ENCODE measurements at places on chromosomes 1 and 21. TPM values are rescaled to one million over a fixed set of nuclear protein-coding genes. Genes with fewer than 3 reads are reported as not detected.

- H3K27me3 ChIP-seq = peaks cover 49% of the 10 kb centered on the region
- no peak overlapping the region for H3K4me3 ChIP-seq
- no peak overlapping the region for H3K27ac ChIP-seq
- peaks cover 17% of the 10 kb centered on the region for H3K4me1 ChIP-seq
- DNase-seq = no peak
- H3K36me3 ChIP-seq = no peaks in the 10 kb centered on the region
Measured at GRCh38 chr1:90724361-90724760, 7.3 kb upstream of the BARHL2 start.

- H3K36me3 ChIP-seq = no peaks in the 10 kb centered on the region
- no peaks in the 10 kb centered on the region for H3K4me1 ChIP-seq
- no peak overlapping the region for H3K4me3 ChIP-seq
- peak; percentile 82 for DNase-seq
Measured at GRCh38 chr1:17125756-17126237, 6.5 kb upstream of the PADI2 start.

PTGS2 gene
- total RNA-seq = 1.9 TPM

DNA sequence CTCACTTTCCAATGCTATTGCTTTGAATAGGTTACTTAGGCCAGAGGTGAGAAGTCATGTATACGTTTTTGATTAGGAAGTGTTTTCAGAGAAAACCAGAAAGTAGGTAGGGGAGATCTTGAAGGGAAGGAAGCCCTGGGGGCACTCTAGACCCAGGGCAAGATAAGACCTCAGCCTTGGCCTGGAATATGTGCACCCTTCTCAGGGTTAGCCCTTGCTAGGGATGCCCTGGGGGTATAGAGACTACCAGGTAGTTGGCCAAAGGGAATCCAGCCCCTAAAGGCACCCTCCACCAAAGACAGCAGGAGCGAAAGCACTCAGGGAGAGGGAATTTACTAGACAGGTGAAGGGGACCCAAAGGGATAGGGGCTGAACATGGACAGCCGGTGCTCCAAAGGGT is 7.0 kb downstream of the TIAM1 start:
- H3K27ac ChIP-seq = no peak overlapping the region
- no peak overlapping the region for H3K4me3 ChIP-seq
- no peaks in the 10 kb centered on the region for H3K36me3 ChIP-seq
- no peak for DNase-seq
- no peaks in the 10 kb centered on the region for H3K4me1 ChIP-seq
- H3K27me3 ChIP-seq = no peaks in the 10 kb centered on the region

CELA3B gene
- 15,716 TPM for total RNA-seq

- no peak overlapping the region for H3K4me3 ChIP-seq
- H3K27me3 ChIP-seq = no peaks in the 10 kb centered on the region
- no peaks in the 10 kb centered on the region for H3K4me1 ChIP-seq
- peak; percentile 80 for DNase-seq
- no peak overlapping the region for H3K27ac ChIP-seq
- H3K36me3 ChIP-seq = peaks cover 22% of the 10 kb centered on the region
Measured at GRCh38 chr1:153749408-153750005, 21.7 kb downstream of the INTS3 start.
